ENCODE measurements at places on chromosomes 6 and 20.
A peak's percentile ranks its signal among the peaks of the same experiment; 100 is the strongest.

DNA sequence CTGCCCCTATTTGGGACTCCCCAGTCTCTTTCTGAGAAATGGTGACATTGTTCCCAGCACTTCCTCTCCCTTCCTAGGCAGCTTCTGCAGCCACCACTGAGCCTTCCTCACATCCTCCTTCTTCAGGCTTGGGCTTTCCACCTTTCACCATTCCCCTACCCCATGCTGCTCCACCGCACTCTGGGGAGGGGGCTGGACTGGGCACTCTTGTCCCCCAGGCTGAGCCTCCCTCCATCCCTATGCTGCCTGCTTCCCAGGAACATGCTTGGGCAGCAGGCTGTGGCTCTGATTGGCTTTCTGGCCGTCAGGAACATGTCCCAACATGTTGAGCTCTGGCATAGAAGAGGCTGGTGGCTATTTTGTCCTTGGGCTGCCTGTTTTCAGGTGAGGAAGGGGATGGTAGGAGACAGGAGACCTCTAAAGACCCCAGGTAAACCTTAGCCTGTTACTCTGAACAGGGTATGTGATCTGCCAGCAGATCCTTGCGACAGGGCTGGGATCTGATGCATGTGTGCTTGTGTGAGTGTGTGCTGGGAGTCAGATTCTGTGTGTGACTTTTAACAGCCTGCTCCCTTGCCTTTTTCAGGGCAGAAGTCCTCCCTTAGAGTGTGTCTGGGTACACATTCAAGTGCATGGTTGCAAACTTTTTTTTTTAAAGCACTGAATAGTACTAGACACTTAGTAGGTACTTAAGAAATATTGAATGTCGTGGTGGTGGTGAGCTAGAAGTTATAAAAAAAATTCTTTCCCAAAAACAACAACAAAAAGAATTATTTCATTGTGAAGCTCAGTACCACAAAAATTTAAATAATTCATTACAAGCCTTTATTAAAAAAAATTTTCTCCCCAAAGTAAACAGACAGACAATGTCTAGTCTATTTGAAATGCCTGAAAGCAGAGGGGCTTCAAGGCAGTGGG is 2.1 kb upstream of the CDKN1A start:
- no peak for DNase-seq

- DNase-seq: peak; percentile 54
These were observed 1.4 kb downstream of the MAPK13 start for GRCh38 chr6:36131511-36132245.

GRCh38 chr6:9025228-9025627 is 589.9 kb upstream of the SLC35B3 start:
- DNase-seq: no peak

GRCh38 chr6:122428781-122429180 is 29.3 kb downstream of the HSF2 start:
- no peak for DNase-seq

Data from activated naive CD8-positive, alpha-beta T cell treated with anti-CD3 and anti-CD28 coated beads, Interleukin-2, amount 10 ng/mL, durations not matched to agents 7 days and 5 days (primary cell).